ENCODE measurements at places on chromosomes 4 and X.
A peak's percentile ranks its signal among the peaks of the same experiment; 100 is the strongest.

DNA sequence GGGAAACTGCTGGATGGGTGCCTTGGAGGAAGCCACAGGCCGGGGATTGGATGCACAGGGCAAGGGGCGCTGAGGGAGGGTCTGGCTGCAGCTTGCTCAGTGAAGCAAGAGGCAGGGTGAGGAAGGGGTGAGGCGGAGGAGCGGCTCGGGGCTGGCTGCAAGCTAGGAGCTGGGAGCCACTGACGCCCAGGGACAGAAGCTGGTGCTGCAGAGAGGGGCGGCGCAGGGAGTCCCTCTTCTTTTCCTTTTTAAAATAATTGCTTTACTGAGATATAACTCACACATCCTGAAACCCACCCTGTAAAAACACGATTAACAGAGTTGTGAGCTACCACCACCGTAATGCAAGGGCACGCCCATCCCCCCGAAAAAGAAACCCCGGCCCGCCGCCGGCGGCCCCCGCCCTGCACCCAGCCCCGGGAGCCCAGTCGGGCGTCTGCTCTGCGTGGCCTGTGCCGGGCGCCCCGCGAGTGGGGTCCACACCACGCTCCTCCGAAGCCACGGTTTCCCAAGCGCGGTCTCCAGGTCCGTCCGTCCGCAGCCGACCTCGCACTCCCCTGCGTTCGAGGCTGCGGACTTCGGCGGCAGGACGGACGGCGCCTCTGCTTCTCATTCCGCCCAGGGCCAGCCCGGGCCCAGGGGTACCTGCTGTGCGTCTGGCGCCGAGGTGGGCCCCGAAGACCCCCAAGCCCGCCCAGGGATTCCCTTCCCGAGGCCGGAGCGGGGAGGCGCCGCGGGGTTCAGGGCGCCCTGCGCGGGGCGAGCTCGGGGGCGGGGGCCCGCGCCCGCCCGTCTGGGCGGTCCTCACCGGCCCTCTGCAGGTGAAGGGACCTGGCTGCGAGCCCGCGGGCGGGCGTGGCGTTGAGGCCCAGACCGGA lies 866 bp upstream of the UVSSA start:
- DNase-seq: no peak

DNA sequence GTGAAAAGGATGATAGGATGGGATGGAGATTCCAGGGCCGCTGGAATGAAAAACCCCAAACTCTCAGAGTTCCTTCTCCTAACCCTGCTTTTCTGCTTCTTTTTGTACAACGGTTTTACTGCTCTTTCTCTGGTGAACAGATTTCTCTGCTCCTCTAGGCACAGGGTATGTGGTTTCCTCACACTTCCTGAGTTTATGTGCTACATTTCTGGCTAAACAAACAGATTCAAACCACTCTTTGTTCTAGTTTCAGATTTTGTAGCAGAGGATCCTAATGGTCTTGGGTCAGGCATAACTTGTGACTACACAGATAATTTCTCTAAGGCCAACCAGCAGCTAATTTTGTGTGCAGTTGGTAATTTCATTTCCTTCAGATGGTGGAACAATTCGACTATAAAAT lies 52.6 kb downstream of the OSTC start:
- DNase-seq: peak; percentile 22

DNA sequence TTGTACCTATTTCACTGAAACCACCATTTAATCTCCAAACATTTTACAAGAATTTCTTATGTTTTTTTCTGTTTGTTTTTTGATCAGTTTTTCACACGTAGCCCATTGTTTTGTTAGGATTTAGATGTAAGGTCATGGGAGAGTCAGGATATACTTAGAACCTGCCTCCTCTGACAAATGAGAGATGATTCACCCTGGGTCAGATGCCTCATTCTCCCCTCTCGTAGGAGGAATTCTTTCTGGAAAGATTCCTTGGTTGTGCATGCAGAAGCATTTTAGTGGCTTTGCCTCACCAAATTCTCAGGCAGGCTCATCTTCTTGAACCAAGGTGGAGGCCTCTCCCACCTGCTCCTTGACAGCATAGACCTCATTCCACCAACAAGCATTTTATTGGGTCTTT lies 599.3 kb downstream of the SPRY1 start:
- peak; percentile 80 for DNase-seq

DNA sequence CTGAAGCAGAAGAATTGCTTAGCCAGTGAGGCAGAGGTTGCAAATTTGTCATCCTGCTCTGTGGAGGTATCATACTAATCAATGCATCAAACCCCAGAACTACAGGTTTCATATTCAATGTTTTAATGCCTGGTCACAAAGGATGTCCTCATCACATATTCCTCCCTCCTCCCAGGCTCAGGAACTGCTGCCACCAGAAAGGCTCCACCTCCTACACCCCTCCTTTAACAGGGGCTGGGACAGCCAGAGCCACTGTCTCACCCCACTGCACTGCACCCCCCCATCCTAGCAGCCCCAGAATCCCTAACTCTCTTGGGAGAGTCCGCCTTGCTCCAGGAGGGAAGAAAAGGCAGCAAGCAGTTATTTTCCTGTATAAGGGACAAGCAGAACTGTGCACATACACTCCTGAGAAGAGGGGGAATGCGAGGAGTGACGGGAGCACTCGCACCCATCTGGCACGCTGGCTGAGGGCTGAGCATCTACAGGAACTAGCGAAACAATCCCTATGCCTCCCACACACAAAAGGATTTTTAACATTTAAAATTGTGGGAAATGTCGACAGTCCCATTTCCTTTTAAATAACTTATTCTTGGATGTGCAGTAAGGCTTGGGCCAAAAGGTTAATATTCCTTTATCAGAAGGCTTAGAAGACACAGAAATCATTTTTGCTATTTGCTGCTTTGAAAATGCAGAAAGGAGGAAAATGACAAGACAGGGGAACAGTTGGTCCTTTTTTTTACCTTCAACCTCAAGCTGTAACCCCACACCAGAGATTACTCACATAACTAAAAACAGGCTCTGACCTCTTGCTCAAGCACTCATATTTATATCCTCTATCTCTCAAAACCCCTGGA lies 27.8 kb downstream of the CD99L2 start:
- DNase-seq: no peak

- DNase-seq: no peak
Observed at GRCh38 chrX:38987198-38987651, 186.0 kb downstream of the MID1IP1 start.

DNA sequence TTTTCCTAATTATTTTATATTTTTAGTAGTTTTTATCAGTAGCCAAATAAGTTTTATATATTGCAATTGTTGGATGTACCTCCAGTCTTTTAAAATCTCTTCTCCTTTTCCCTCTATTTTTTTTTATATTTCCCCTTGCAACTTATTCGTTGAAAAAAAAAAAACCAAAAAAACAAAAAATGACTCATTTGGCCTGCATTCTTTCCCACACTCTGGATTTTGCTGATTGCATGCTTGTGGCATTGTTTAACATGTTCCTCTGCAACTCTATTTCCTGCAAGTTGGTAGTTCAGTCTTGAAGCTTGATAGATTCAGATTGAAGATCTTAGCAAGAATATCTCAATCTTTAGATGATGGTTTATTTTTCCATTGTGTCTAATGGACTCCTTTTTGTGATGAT lies 260.6 kb upstream of the BOD1L1 start:
- peak; percentile 89 for DNase-seq

GRCh38 chr4:37748485-37748884 lies 62.3 kb upstream of the RELL1 start:
- no peak for DNase-seq

DNA sequence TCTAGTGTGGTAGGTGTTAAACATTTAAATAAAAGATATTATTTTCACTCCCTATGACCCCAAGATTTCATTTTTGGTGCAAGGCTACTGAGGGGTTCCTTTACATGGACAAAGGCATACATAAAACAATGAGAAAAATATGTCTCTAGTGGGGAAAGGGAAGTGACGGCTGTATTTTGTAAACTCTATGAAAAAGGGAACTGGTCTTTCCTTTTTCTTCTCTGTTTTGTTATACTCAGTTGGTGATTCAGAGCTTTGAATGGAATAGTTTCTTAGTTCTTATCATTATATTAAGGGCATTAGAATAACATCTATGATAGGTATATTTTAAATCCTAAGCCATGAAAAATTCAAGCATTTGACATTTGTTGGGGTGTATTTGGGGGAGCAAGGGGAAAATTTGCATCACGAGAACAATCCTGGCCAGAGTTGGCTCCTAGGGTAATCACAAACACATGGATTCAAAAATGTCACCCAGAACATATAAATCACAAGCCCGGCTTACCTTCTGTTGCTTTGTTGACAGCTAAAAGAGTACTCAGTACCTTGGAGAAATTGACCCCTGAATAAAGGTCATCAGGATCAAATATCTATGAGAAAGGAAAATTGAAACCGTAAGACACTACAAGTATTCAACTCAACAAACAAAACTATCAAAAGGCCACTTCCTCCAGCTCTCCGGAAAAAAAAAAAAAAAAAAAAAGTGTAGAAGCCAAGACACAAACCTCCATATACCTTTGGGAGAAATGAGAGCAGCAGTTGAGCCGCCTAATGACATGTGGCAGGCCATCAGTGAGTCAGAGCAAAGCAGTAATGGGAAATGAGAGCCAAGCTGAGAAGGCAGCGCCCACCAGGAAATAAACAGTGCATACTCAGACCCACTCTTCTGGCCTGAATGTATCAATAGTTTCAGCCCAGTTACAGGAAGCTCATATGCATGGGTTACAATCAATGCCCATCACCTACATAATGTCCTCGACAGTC lies 33.4 kb downstream of the ARHGEF6 start:
- DNase-seq: no peak

DNA sequence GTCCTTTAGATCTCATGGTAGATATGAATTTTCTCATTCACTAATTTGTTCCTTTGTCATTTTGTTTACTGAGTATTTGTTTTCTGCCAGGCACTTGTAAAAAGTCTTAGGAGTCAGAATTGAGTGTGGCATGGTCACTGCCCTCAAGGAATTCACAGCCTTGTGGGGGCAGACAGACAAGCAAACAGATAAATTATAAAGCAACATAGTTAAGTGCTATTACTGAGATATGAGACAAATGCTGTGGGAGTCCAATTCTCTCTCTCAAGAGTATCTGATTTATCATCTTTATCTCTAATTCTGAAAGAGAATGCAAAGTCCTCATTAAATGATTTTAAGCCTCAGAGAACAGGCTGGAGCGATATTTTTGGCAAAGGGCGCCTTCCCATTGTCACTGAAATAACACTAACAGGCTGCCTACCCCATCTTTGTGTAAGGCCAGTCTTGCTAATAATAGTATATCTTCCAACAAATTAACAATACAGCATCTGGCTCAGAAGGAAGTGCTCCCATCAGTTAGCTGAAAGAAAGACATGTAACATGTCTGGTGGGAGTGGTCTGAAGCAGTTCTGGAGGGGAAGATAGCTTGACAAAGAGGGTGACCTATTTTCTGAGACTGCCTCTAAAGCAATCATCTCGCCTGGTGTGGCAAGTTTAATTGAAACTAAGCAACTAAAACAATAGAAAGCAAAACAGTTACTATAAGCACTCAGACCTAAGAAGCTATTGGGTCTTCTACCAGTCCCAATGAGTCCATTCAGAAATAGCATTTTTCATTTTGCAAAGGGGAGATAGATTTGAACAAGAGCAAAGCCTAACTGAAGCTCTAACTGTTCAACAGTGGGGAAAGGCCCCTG lies 61.5 kb upstream of the AMOT start:
- no peak for DNase-seq

GRCh38 chr4:5206016-5206790 lies 154.9 kb downstream of the STK32B start:
- no peak for DNase-seq

- no peak for DNase-seq
Observed at GRCh38 chr4:180296036-180296599, 1947.1 kb upstream of the TENM3 start.

GRCh38 chr4:100269446-100269845 lies 79.2 kb upstream of the DDIT4L start:
- no peak for DNase-seq

DNA sequence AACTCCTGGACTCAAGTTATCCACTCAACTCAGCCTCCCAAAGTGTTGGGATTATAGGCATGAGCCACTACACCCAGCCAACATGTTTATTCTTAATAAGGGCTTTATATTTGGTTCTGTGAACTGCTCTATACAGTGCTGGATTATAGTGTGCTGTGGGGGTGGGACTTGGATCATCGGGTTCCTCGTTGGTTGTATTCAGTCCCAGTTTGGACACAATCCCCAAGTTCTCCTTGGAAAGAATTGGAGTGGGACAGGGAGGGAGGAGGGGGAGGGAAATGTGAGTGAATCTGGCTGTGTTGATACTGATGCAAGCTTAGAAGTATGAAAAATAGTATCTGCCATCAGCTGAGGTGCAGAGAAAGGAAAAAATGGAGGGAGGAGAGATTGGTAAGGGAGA lies 121.3 kb downstream of the KIT start:
- no peak for DNase-seq

- DNase-seq: no peak
Observed at GRCh38 chrX:132833373-132833772, 125.1 kb downstream of the HS6ST2 start.
